ENCODE measurements at places on chromosomes 6 and 20.

DNA sequence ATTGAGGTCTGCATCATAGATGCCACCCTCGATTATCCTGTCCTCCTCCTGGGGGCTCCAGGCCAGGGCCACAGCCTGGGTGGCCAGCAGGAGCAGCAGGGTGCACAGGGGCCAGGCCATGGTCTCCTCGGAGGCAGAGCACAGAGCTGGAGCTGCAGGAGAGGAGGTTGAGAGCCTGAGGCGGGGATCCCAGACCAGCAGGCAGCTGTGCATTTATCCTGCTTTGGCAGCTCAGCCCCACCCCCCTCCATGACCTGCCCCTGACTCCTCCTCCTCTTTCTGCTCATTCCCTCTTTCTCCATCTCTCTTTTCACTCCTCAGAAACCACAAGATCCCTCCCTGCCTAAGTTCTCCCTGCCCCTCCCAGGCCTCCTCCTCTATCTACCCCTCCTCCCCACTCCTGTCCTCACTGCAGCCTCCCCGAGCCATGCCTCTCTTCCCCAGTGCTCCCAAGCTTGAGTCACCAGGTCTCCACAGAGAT is at the start of gene CST2:
Gene CST2 (minus strand): TSS at position 189 of the 481 bp plus-strand sequence. CDS start 69 bp downstream, at position 120.
- DNase-seq, result no peak

DNA sequence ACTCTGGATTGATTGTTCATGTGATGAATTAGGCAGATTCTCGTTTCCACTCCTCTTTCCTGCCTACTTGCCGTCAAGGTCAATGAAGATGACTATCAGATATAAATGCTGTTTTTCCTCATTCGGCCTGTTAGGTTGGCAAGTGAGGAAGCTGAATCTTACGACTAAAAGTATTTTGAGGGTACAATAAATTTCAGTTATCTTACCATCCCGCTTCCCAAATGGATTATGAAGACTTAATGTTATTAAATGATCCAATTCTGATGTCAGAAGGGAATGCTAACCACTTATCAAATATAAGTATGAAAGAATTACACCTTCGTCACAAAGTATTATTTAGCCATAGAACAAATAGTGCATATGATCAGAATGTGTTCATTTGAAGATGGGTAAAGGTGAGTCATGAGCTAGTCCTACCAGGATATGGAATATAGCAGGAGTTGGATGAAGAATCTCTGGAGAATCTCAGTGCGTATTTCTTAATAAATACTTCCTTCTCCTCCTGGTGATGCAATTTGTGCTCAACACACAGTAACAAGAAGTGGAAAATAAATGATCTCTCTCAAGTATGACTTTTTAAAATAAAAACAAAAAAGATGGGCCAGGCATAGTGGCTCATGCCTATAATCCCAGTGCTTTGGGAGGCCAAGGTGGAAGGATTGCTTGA is 4.6 kb downstream of the GPLD1 start:
- DNase-seq, result no peak

DNA sequence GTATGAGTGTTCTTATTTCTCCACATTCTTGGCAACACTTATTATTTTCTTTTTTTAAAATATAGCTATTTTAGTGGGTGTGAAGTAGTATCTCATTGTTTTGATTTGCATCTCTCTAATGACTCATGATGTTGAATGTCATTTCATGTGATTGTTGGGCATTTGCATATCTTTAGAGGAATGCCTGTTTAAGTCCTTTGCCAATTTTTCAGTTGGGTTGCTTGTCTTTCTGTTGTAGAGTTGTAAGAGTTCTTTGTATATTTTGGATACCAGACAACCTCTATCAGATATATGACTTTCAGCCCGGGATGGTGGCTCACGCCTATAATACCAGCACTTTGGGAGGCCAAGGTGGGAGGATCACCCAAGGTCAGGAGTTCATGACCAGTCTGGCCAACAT is 5.1 kb upstream of the POPDC3 start:
- DNase-seq, result no peak

DNA sequence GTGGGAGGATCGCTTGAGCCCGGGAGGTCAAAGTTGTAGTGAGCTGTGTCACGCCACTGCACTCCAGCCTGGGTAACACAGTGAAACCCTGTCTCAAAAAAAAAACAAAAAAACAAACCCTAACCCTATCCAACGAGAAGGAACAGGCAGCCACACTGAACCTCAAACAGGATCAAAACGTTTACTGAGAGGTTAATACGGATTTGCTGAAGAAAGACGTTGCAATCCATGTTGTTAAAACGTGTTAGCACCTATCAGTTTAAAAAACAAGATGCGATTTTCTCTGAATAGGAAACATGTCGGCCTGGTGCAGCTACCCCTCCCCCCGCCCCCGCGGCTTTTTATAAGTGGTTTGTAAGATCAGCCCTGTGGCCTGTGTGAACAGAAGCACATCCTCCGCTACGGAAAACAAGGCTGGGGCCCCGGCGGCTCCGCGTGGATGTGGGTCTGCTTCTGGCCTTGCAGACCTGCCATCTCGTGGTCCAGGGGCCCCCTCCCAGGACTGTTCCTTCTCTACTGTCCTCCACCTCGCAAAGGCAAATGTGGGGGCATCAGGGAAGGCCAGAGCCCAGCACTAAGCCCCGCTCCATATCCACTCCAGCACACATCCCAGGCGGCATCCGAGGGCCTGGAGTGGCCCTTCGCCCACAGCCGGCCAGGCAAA is 11.4 kb downstream of the SLC2A4RG start:
- no peak for DNase-seq

DNA sequence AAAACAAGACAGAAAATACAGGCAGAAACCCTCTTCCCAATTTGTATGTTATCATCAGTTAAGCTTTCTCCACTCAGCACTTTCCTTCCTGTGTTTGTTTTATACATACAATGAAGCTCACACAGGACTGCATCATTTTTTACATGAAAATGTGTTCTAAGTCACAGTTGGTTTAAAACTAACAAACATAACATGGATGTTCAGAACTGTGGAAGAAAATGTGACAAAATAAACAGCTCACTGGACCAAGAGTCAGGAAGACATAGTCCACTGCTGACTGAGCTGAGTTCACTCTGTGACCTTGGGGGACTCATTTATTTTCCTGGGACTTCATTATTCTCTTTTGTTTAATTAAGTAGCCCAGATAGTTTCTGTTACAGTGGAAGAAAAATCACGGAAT is 331.5 kb downstream of the SYNE1 start:
- no peak for DNase-seq

- no peak for DNase-seq
Measured at GRCh38 chr6:148904896-148905870, 158.4 kb downstream of the UST start.

DNA sequence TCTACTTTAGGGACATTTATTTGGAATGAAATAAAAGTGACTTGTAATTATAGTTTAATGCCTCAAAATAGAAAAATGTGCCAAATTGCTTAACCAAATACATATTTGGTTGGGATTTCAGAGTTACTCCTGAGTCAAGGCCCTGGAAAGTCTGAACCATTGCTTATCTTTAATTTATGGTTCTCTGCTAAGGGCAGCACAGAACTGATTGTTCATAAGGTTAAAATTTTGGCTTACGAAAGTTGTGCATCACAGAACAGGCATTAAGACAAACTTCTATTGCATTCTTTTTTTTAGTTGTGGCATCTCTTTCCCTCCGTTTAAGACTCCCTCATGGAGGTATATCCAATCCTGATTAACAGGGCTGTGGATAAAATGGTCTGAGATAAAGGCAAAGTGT is 92.2 kb upstream of the TENT5A start:
- DNase-seq, result no peak

Measured in stimulated activated CD8-positive, alpha-beta memory T cell treated with anti-CD3 and anti-CD28 coated beads, Interleukin-4, amount 100 ng/mL, for 24 hours (primary cell).